ENCODE measurements at places on chromosomes 11 and 22. TPM values are rescaled to one million over a fixed set of nuclear protein-coding genes. Genes with fewer than 3 reads are reported as not detected.

Gene KRTAP5-1
- total RNA-seq = not detected

Gene GNAZ
- 3.1 TPM for total RNA-seq

Gene SMTNL1
- total RNA-seq = not detected

Gene RAB30
- 28.2 TPM for total RNA-seq

Gene ART1
- 1.7 TPM for total RNA-seq

Gene RAB39A
- total RNA-seq = 1.1 TPM

Gene MFNG
- total RNA-seq = 14.4 TPM

Gene PHLDA2
- total RNA-seq = 0.65 TPM

Gene CHST1
- 3.2 TPM for total RNA-seq

Gene OR5M11
- total RNA-seq = not detected

Gene ISX
- total RNA-seq = not detected

Gene ANO5
- total RNA-seq = 59.1 TPM

Gene CCDC89
- 0.22 TPM for total RNA-seq

Gene LRRC32
- total RNA-seq = 32.5 TPM

Gene KIF18A
- 0.08 TPM for total RNA-seq

Gene KIAA1671
- 12.8 TPM for total RNA-seq

Gene DDT
- total RNA-seq = 139 TPM

Gene APLNR
- 18.4 TPM for total RNA-seq

Gene CCS
- total RNA-seq = 23.5 TPM

Gene CATSPERZ
- not detected for total RNA-seq

Gene HEPHL1
- not detected for total RNA-seq

Gene SERPIND1
- total RNA-seq = not detected

Gene RASL10A
- 1.1 TPM for total RNA-seq

Gene TRIM5
- 9.8 TPM for total RNA-seq

Gene OR52E8
- total RNA-seq = not detected

Gene AQP11
- 0.78 TPM for total RNA-seq

Gene GATD1
- 18.3 TPM for total RNA-seq

Gene NCF4
- 9.4 TPM for total RNA-seq

Gene TOLLIP
- 46.8 TPM for total RNA-seq

Gene OVCH2
- total RNA-seq = not detected

Gene ABTB2
- total RNA-seq = 14.3 TPM

Gene TRIOBP
- 90.1 TPM for total RNA-seq

Gene P2RX6
- total RNA-seq = 2.8 TPM

Gene CNGA4
- total RNA-seq = not detected

Gene TMEM191C
- 1.2 TPM for total RNA-seq

Gene CYB5R2
- total RNA-seq = 1.3 TPM

Gene LTBP3
- 72.3 TPM for total RNA-seq

Gene PATE2
- not detected for total RNA-seq

Gene OR51M1
- total RNA-seq = not detected

Gene AIFM3
- total RNA-seq = 0.65 TPM

Gene MMP27
- not detected for total RNA-seq

Gene SPI1
- 14.6 TPM for total RNA-seq

Gene MMP7
- total RNA-seq = not detected

Gene AGBL2
- 0.14 TPM for total RNA-seq

Gene TSPAN32
- total RNA-seq = 15.0 TPM

Gene ZNF70
- total RNA-seq = 3.2 TPM

Gene MRGPRE
- total RNA-seq = not detected

Gene GRAP2
- 3.5 TPM for total RNA-seq

Gene TMEM151A
- 0.14 TPM for total RNA-seq

Gene KRTAP5-11
- not detected for total RNA-seq

Gene MGAT3
- total RNA-seq = 5.9 TPM

All from Right ventricle myocardium inferior (tissue), 1 donor.